ENCODE measurements at places on chromosomes 13 and 19. TPM values are rescaled to one million over a fixed set of nuclear protein-coding genes. Genes with fewer than 3 reads are reported as not detected.

- H3K27ac ChIP-seq: no peak overlapping the region
- H3K4me1 ChIP-seq: peaks cover 35% of the 10 kb centered on the region
- no peak overlapping the region for H3K4me3 ChIP-seq
- no peaks in the 10 kb centered on the region for H3K27me3 ChIP-seq
- H3K36me3 ChIP-seq: peaks cover 33% of the 10 kb centered on the region
Observed at GRCh38 chr19:6229951-6230712, 49.6 kb downstream of the MLLT1 start.

DNA sequence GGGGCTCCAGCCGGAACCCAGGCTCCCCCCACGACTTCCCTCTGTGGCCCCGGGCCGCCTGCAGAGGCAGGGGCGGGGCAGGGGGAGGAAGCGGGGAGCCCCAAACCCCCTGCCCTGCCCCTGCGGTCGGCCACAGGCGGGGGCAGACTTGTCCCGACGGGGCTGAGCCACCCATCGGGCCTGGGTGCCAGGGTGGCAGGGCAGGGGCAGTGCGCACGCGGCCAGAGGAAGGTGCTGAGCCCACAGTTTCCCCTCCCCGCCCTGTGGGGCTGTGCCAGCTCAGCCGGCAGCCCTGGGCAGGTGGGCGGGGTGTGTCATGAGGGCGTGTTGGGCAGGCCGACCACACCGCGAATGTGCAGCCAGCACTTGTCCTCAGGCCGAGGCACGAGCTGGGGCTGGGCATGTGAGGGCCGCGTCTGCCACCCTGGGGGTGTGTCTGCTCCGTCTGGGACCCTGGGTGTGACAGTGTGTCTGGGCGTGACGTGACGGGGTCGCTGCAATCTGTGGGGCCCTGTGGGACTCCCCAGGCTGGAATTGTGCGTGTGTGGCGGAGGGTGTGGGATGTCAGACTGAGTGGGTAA, 17.7 kb downstream of the CCDC97 start:
- H3K27ac ChIP-seq: peak overlapping the region; percentile 80
- H3K36me3 ChIP-seq: peaks cover 34% of the 10 kb centered on the region
- peaks cover 77% of the 10 kb centered on the region for H3K4me1 ChIP-seq
- peak; percentile 96 for DNase-seq
- H3K4me3 ChIP-seq: peak overlapping the region; percentile 36
- H3K27me3 ChIP-seq: no peaks in the 10 kb centered on the region

DNA sequence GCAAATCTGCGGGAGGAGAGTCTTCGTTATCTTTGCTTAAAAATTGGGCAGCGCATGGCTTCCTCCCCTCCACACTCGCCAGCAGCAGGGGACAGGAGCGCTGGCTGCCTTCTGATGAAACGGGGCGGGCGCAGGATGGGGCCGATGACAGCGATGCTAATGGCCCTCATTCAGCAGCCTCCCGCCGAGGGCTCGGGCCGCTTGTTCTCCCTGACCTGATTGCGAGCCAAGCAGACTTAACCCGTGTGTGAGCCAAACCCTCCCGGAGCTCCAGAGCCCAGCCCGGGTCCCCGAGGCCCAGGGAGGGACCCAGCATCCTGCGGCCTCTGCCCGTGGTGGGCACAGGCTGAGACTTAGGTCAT, 90.3 kb downstream of the KDM4B start:
- H3K27me3 ChIP-seq: no peaks in the 10 kb centered on the region
- H3K4me3 ChIP-seq: no peak overlapping the region
- H3K36me3 ChIP-seq: peaks cover 16% of the 10 kb centered on the region
- H3K4me1 ChIP-seq: no peaks in the 10 kb centered on the region

DNA sequence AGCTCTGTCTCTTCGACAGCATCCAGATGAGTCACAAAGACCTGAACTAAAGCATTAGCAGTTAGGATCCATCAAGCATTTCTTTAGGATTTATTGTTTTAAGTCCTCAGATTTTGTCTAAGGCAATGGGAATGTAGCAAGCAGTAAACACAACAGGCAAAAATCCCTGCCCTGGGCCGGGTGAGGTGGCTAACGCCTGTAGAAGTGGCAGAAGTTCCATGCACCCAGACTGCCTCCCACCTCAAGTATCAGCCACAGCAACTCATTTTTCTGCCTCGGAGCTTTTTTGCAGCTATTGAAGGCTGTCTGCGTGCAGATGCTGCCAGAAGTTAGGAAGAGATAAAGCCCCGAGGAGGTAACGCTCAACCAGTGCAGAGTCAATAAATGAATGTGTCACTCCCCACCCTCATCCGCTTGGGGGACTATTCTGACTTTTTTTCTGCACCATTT, 47.1 kb upstream of the MRI1 start:
- no peak overlapping the region for H3K4me3 ChIP-seq
- H3K27ac ChIP-seq: no peak overlapping the region
- no peaks in the 10 kb centered on the region for H3K4me1 ChIP-seq
- no peaks in the 10 kb centered on the region for H3K27me3 ChIP-seq

GRCh38 chr19:10624585-10624984, 768 bp upstream of the SLC44A2 start:
- peaks cover 9% of the 10 kb centered on the region for H3K4me1 ChIP-seq
- H3K4me3 ChIP-seq: peak overlapping the region; percentile 71
- peaks cover 18% of the 10 kb centered on the region for H3K36me3 ChIP-seq
- peak overlapping the region; percentile 89 for H3K27ac ChIP-seq
- no peak for DNase-seq
- no peaks in the 10 kb centered on the region for H3K27me3 ChIP-seq

DNA sequence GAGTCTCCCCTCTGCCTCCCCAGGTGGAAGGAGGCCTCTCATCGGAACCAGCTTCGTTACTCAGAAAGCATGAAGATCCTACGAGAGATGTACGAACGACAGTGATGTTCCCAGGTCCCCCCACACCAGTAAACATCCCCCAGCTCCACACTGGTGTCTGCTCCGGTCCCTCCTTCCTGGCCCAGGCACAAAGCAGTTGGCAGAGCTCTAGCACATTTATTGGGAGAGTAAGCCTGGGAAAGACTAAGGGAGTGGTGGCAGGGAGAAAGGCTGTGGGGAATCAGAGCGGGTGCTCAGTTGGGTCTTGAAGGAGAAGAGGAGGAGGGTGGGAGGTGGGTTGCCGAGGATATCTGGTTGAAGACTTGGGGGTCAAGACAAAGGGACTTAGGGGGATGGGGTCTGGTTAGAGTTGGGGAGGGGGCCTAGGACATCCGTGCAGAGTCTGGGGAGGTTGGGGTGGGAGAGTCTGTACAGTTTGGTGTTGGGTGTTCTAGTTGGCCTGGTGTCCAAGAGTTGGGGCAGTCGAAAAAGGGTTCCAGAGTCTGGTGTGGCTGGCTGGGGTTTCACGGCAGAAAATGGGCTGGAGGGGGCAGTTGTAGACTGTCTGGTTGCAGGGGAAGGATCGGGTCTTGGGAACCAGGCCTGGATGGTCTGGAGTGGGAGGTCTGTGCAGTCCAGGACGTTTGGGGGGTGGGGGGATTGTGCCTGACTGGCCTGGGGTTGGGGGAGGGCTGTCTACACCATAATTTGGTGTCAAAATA, 2.3 kb downstream of the HSPB6 start:
- DNase-seq: no peak
- H3K4me1 ChIP-seq: peaks cover 21% of the 10 kb centered on the region
- H3K36me3 ChIP-seq: peaks cover 30% of the 10 kb centered on the region
- no peaks in the 10 kb centered on the region for H3K27me3 ChIP-seq

GRCh38 chr19:55672418-55672817, 2.6 kb upstream of the EPN1 start:
- H3K27me3 ChIP-seq: no peaks in the 10 kb centered on the region
- no peak overlapping the region for H3K4me3 ChIP-seq
- peaks cover 22% of the 10 kb centered on the region for H3K4me1 ChIP-seq
- peaks cover 65% of the 10 kb centered on the region for H3K36me3 ChIP-seq

GRCh38 chr19:2490659-2491058, 14.7 kb downstream of the GADD45B start:
- H3K4me1 ChIP-seq: peaks cover 46% of the 10 kb centered on the region
- H3K27ac ChIP-seq: peak overlapping the region; percentile 66
- H3K4me3 ChIP-seq: no peak overlapping the region
- DNase-seq: no peak

The C13orf46 gene
- 21.2 TPM for total RNA-seq

The CYP4F3 gene
- 0.41 TPM for total RNA-seq
